K562 (cell line): ENCODE measurements at places on chromosomes 1 and 21. TPM values are rescaled to one million over a fixed set of nuclear protein-coding genes. Genes with fewer than 3 reads are reported as not detected.

DNA sequence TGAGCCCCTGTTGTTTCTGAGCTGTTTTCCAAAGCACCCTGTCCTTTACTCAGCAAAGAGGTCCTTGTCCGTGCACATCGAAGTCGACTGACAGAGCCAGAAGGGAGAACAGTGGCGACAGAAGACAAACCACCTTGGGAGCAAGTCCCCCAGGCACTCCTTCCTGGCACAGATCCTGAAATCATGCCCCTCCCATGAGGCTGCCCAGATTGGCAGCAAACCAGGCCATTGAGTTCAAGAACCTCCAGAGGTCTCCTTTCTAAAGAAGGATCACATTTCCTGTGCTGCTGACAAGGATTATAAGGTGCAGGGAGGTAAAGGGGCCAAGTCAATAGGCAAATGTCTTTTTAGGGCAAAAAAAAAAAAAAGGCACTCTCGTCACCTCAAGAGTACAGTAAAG is 84.7 kb upstream of the HIVEP3 start:
- no peak for DNase-seq

GRCh38 chr1:44534771-44535170 is 129.7 kb downstream of the RNF220 start:
- DNase-seq, result peak; percentile 43

The SYNC gene
- polyA plus RNA-seq, result 0.88 and 1.1 TPM in 2 replicates

The TLR5 gene
- polyA plus RNA-seq, result 2.9 and 3.2 TPM in 2 replicates
